ENCODE measurements at places on chromosomes 1 and 21.

- DNase-seq: no peak
Observed at GRCh38 chr1:176854121-176854520, 310.4 kb downstream of the ASTN1 start.

DNA sequence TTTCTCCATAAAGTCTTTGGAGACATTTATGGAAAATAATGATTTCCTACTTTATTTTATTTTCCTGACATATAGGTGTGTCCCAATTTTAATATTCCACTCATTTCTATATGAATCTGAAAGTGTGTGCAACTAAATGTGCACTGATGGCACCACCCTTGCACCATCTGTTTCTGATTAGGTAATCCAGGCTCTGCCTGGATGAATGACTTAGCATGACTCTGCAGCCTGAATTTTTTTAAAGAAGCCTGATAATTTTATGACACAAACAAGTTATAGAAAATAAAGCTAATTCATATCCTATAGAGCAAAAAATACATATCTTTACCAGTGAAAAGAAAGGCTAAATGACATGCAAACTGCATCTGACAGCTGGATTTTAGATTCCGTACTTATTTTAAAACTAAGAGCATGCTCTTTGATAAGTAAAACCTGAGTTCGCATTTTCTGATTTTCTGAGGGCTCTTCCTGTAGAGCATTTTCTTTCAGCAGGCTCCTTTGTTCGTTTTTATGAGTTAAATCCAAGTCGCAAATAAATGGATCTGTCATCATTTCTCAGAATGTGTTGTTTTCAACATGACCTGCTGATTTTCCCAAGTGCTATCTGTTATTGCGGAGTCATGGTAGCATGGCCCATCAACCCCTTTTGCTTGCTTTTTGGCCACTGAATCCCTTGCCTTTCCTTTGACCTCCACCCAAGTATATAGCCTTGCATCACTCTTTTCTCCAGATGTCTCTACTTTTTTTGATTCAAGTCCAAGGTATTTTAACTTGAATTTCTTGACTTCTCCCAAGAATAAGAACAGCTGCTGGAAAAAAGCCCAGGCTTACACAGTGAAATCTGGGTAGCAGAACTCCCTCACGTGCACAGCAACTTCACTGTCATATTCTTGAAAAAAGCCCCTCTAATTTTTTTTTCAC lies 52.8 kb upstream of the LYPLAL1 start:
- DNase-seq: no peak

- peak; percentile 94 for DNase-seq
Observed at GRCh38 chr21:17848228-17848627, 29.1 kb upstream of the C21orf91 start.

- peak; percentile 64 for DNase-seq
Observed at GRCh38 chr1:155324717-155325602, 4.3 kb downstream of the RUSC1 start.

DNA sequence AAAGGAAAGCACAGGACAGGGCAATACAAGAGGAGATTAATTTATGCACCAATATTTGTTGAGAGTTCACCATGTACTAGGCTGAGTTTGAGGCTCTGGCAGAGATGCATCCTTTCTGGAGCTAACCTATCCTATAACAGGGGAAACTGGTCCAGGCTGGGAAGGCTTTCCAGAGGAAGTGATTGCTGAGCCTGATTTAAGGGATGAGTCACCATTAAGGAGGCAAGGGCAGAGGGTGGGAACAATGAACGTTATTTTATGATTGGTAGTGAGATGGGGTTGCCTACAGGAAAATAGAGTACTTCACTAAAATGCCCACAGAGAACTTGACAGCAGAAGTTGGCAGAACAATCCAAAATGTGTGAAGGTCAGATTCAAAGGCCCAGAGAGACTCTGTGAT lies 141.4 kb downstream of the PLPP3 start:
- no peak for DNase-seq

DNA sequence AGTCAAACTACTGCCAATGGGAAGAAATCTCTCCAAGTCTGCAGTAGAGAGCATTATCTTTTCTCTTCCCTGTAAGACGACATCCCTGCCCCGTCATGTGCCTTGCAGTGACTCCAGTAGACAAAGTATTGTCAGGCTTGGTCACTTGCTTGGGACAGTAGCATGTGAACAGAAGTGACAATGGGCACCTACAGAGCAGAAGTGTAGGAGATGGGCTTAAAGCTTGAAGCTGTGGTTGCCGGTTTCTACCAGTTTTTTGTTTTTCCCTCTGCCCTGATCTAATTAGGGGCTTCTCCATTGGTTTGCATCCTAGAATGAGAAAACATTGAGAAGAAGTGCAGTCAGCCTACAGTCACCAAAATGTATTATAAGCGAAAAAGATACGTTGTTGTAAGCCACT lies 12.7 kb downstream of the F3 start:
- DNase-seq: no peak

- DNase-seq: peak; percentile 39
Observed at GRCh38 chr1:190436615-190437014, 41.0 kb downstream of the BRINP3 start.

- peak; percentile 97 for DNase-seq
Observed at GRCh38 chr1:24683713-24684162, 40.6 kb downstream of the SRRM1 start.

- no peak for DNase-seq
Observed at GRCh38 chr1:75630004-75630594, 19.2 kb upstream of the SLC44A5 start.
